Bronchial epithelial cell (primary cell): ENCODE measurements at places on chromosomes 5 and 9. TPM values are rescaled to one million over a fixed set of nuclear protein-coding genes. Genes with fewer than 3 reads are reported as not detected.

- no peak for DNase-seq
Measured at GRCh38 chr5:122713041-122713440, 61.8 kb upstream of the SNX2 start.

DNA sequence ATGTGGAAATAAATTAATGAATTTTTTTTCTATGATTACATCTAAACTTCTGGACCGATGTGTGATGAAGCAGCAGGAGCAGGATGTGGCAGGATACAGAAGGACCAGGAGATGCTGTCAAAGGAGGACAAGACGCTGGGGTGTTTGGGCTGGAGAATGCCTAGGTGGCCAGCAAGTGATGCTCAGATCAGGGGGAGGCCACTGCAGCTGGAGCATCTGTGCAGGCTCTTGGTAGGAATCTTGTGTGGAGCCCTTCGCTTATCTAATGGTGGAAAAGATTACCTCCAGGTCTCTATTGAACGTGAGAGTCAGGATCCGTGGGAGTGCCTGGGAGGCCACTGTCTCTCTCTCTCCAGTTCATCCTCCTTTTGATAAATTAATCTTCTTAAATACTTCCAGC lies 79.8 kb downstream of the MRPL36 start:
- no peak for DNase-seq

SLC25A2 gene
- total RNA-seq = 0.13 TPM in 1 of 2 replicates, not detected in the other

DNA sequence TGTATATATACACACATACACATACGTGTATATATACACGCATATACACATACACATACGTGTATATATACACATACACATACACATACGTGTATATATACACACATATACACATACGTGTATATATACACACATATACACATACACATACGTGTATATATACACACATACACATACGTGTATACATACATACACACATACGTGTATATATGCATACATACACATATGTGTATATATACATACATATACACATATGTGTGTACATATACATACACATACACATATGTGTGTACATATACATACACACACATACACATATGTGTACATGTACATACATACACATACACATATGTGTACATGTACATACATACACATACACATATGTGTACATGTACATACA lies 82.6 kb downstream of the SYK start:
- DNase-seq = no peak

CBY3 gene
- total RNA-seq = not detected in 2 replicates

ZMAT2 gene
- total RNA-seq = 47.1 and 76.7 TPM in 2 replicates

DNA sequence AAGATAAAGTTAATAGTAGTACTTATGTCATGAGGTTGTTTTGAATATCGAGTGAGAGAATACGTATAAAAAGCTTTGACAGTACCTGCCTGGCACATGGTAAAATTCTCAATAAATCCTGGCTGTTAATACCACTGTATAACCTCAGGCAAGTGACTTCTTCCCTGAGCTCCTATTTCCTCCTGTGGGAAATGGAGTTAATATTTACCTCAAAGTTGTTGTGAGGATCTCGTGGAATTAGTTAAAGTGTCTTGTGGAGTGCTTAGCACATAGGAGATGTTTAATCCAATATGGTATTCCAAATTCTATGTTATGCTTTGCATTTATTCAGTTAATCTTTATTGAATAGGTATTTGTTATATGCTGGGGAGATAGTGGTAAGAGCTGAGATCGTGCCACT lies 18.5 kb downstream of the FOCAD start:
- no peak for DNase-seq

- no peak for DNase-seq
Measured at GRCh38 chr5:154778534-154778933, 23.4 kb downstream of the LARP1 start.

DNA sequence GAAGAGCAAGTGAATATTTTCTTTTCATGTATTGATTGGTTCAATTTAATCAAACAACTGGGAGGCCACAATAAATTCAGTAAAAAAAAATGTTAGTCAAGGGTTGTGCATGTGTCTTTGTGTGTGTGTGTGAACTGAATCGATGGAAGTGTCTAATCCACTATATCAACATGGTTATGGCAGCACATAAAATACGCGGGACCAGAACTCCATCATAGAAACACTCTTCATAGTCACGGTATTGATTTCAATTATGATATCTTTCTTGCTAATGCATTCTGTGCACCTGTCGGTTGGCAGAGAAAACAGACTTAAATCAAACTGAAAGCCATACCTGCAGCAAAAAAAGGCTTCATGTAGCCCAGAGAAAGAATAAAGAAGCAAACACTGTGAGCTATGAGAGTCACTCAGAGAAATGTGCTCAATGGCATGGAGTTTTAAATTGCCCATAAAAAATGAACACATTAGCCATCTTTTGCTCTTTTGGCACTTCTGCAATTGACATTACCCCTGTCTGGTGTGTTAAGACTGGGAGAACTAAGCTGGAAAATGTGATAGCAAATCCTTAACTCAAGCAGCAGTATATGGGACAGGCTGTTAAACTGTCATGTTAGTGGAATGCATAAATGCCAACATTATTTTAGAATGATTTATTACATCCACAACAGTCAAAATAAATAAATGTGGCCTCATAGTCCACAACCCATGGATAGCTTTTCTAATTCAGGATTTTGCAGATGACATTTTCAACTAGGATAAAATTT lies 642.4 kb upstream of the C9orf72 start:
- DNase-seq = no peak

GRCh38 chr9:95175523-95175922 lies 142.0 kb downstream of the FANCC start:
- no peak for DNase-seq

PSAT1 gene
- total RNA-seq = 142 and 241 TPM in 2 replicates

- DNase-seq = peak; percentile 25
Measured at GRCh38 chr9:17291766-17292165, 156.9 kb downstream of the CNTLN start.

DNA sequence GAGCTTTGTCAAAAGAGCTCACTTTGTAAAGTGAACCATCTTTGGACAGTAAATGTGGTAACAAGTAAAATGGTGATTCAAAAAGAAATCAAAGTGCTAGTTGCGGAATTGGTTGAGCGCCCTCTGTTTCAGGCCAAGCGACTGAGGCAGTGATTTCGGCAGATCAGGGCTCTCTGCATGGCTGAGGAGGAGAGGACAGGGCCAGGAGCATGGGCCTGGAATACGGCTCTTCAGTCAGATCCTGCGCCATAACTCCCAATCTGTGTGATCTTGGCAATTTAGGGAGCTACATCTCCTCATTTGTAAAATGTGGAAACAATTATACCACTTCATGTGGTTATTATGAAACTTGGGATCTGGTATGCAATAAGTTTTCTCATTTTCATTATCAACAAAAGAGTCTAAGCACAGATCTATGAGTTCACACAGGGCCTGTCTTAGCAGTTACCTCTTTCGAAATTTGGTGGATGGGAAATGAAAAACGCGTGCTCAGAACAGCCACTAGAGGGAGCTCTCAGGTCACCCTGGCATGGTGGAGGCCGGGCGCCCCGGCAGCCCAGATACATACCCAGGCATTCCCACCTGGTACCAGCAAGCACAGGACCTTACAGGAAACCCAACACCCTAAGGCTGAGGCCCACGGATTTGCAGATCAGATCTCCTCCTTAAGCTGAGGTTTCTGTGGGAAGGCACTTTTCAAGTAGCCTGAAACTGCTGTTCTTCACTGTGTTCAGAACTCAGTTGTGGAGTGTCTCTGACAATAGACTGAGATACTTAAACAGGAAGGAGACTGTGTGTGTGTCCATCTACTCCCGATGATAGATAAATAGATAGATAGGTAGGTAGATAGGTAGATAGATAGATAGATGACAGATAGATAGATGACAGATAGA lies 303.7 kb downstream of the RAB3C start:
- peak; percentile 54 for DNase-seq

- DNase-seq = no peak
Measured at GRCh38 chr9:73640971-73641370, 489.3 kb downstream of the ANXA1 start.

GRCh38 chr9:36898431-36899020 lies 135.5 kb downstream of the PAX5 start:
- DNase-seq = no peak

DNA sequence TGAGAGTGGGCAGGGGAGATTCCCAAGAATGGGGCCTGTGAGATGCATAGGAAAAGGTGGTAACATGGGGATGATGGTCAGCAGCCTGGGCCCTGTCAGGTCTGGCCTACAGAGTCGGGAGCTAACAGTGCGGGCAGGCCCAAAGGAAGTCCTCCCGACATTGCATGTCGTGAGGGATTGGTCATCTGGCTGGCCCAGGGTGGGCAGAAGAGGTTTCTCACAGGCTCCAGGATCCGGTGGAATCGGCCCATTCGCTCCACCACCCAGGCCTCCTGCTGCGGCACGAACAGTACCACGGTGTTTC lies 514 bp downstream of the STOML2 start:
- no peak for DNase-seq

- no peak for DNase-seq
Measured at GRCh38 chr9:121353241-121354061, 16.6 kb downstream of the STOM start.

DNA sequence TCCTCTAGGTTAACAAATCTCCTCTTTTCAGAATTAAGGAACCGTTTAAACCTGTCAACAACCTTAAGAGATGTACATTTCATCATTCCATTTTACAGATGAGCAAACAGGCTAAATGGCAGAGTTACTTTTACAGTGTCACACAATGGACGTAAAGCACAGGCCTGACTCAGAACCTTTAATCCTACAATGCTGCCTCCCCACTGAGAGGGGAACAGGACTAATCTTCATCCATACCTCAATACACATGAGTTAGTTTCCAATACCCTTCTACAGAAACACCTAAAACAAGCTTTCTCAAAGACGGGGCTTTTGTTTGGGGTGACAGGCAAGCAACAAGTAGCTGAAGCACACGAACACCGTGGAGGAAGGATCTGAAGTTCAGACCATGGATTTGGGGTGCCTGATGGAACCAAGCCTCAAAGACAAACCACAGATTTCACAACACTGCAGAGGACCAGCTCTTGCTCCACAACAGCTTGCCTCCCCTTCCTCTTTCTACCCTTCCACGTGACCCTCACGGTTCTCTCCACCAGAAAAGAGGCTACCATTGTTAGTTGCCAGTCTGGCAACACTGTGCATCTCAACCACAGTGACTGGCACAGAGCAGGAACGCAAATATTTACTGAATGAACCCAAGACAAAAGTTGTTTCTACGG lies 1.8 kb downstream of the RNF130 start:
- DNase-seq = peak; percentile 18

KIF12 gene
- 0.26 TPM in 1 of 2 replicates, not detected in the other for total RNA-seq
